HCT116 (cell line): ENCODE measurements at places on chromosomes 1 and 21.

- peak; percentile 13 for DNase-seq
Observed at GRCh38 chr1:16248603-16249516, 11.9 kb upstream of the CPLANE2 start.

DNA sequence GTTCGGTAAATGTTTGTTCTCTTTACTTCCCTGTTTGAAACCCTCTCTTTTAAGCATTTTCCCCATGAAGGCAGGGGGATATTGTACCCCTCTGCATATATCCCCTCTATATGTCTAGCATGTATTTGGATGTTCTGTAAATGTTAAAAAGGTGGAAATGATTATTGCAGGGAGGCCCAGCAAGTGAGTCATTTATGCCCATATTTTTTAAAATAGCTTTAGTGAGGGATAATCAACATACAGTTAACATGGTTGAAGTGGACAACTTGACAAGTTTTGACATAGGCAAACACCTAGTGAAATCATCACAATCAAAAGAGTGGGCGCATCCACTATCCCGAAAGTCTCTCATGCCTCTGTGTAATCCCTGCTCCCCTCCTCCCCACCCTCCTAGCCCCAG lies 20.8 kb upstream of the RGS16 start:
- no peak for DNase-seq

GRCh38 chr21:34543017-34543416 lies 31.0 kb upstream of the KCNE1 start:
- DNase-seq = no peak

DNA sequence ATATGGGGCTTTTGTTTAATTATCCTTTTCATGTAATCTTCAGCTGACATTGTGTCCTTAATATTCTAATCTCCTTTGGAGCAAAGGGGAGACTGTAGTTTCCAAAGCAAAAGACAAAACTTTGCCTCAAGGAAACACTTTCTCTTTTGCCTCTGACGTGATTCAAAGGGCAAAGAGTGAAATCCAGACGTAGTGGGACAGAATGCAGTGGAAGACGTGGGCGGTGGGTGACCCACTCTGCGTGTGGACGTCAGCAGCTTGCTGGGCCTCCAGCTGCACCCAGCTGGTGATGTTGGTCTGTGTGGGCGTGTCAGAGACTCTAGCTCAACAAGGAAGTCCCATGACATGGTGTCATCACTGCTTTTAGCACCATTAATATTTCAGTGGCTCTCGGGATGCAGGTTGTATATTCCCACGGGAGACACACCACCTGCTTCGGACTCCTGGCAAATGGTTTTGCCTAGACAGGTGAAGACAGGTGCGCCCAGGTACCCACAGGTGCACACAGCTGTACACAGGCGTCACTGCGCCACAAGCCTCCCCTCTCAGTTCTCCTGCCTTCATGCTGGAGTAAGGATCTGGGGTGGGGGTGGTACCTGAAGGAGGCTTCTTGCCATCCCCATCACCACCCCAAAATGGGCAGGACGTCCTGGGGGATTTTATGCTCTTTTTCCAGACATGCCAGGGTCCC lies 292.1 kb upstream of the VAMP3 start:
- DNase-seq = no peak

GRCh38 chr21:34724857-34725195 lies 56.0 kb downstream of the CLIC6 start:
- DNase-seq = no peak
